ENCODE measurements at places on chromosomes 1 and 21.

DNA sequence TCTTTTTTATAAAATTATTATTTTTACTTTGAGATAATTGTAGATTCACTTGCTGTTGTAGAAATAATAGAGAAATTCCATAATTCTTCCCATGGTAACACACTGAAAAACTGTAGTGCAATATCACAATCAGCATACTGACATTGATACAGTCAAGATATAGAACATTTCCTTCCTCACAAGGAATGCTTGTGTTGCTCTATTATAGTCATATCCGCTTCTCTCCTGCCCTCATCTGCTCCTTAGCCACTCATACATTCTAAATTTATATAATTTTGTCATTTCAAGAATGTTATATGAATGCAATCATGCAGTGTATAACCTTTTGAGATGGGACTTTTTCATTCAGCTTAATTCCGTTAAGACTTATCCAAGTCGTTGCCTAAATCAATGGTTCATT is 320.2 kb downstream of the BARHL2 start:
- DNase-seq, result no peak

- DNase-seq, result no peak
Observed at GRCh38 chr1:21284206-21285054, 5.8 kb downstream of the ECE1 start.

GRCh38 chr1:232101231-232101630 is 474.6 kb downstream of the DISC1 start:
- no peak for DNase-seq

GRCh38 chr1:20212685-20213331 is 26.5 kb upstream of the PLA2G2C start:
- DNase-seq, result no peak

GRCh38 chr1:36565576-36566501 is 83.1 kb upstream of the CSF3R start:
- DNase-seq, result no peak

DNA sequence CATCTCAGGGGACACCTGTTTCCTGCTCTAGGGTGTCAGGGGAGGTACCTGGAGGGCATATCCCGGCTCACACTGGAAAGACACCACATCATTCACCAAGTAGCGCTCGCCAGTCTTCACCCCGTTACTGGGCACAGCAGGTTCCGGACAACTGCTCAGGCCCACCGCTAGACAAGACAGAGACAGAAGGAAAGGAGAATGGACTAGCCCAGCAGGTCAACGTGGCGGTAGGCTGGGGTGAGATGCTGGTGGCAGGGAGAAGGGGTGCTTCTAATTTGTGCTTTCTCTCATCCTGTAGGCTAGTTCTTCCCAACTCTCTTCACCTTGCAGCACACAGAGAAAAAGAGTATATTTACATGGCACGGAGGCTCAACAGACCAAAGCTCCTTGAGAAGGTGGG is 145.0 kb downstream of the ZSCAN20 start:
- DNase-seq, result no peak

DNA sequence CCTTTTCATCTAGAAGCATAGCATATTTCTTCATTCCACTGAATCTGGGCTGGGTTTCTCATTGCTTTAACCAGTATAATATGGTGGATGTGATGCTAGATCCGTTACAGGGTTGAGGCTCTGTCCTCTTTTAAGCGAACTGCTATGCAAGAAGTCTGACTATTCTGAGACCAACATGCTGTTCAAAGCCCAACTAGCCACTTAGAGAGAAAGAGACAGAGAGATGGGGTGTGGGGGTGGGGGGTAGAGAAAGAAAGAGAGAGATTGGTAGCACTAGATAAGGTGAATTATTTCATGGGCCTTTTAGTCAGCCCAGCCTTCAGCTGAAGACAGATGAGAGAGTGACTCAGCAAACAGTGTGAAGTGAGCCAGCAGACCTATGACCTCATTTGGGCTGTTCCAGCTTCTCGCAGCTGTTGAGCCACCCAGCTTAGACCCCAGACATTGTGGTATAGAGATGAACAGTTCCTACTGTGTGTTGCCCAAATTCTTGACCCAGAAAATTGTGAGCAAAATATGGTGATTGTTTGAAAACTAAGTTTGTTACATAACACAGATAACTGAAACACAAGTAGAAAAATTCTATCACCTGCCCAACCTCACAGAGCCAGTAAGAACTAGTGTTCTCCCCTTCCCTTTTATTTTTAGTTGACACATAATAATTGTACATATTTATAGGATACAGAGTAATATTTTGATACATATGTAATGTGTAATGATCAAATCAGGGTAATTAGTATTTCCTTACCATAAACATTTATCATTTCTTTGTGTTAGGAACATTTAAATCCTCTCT is 40.7 kb upstream of the PRKACB start:
- peak; percentile 52 for DNase-seq

DNA sequence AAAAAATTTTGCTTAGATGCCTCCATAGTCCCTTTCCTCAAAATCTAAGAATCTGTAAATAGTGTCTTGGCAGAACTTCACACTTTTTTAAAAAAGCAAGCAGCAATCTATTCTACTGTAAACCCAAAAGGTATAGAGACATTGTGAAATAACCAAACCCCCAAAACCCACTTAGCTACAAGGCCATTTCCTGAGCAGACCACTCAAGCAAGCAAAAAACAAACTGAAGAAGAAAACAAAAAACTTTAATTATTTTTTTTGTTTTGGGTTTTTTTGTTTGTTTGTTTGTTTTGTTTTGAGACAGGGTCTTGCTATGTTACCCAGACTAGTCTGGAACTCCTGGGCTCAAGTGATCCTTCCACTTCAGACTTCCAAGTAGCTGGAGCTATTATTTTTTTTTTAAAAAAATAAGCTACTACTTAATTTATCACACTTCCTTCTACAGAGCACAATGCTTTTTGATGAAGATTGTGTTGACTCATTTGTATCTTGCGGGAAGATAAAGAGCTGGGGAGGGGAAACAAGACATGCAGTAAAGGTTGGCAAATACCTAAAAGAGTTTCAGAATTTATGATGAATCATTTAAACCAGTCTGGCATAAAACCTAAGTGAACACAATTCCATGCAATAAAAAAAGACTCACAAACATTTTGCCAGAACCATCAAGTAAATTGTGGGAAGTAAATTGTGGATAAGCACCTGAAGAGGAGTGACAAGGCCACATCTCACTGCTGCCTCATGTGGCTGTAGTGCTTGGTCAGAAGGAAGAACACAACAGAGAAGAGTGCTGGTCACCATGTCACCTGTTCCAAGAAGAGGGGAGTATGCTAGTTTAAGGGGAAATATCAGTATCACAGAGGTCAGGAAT is 2.7 kb upstream of the PTPN22 start:
- no peak for DNase-seq

GRCh38 chr1:60569189-60569588 is 495.6 kb upstream of the C1orf87 start:
- DNase-seq, result no peak

DNA sequence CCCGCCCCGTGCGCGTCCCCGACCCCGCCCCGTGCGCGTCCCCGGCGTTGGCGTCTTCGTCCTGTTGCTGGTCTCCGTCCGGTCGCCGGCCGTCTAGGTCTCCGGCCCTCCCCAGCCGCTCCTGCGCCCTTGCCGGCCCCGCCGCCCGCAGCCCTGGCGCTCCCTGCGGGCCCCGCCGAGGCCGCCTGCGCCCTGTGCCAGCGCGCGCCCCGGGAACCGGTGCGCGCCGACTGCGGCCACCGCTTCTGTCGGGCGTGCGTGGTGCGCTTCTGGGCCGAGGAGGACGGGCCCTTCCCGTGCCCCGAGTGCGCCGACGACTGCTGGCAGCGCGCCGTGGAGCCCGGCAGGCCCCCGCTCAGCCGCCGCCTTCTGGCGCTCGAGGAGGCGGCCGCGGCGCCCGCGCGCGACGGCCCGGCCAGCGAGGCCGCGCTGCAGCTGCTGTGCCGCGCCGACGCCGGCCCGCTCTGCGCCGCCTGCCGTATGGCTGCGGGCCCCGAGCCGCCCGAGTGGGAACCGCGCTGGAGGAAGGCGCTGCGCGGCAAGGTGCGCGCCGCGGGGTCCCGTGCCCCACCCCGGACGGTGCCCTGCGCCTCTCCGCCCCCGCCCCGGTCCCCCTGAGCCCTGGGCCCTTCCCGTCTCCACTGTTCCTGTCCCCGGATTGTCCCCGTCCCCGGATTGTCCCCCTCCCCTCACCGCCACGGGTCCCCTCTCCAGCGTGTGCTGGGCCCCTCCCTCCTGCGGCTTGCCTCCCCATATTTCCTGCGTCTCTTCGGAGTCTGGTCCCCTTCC is at the start of gene RNF187:
Gene RNF187 (plus strand): TSS at position 47 of the 789 bp plus-strand sequence.
- DNase-seq, result no peak

DNA sequence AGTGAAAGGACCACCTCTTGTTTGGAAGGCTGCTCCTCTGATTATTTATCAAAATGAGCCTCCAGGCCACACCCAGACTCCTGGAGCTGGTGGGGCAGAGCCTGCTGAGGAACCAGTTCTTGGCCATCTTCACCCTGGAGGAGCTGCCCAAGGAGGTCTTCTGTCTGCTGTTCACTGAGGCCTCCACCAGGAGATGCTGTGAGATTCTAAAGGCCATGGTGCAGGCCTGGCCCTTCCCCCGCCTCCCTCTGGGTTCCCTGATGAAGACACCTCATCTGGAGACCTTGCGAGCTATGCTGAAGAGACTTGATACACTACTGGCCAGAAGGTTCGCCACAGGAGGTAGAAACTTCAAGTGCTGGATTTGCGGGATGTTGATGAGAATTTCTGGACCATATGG is 61.7 kb upstream of the GJA8 start:
- no peak for DNase-seq

- no peak for DNase-seq
Observed at GRCh38 chr1:41447995-41448770, 36.3 kb downstream of the EDN2 start.

DNA sequence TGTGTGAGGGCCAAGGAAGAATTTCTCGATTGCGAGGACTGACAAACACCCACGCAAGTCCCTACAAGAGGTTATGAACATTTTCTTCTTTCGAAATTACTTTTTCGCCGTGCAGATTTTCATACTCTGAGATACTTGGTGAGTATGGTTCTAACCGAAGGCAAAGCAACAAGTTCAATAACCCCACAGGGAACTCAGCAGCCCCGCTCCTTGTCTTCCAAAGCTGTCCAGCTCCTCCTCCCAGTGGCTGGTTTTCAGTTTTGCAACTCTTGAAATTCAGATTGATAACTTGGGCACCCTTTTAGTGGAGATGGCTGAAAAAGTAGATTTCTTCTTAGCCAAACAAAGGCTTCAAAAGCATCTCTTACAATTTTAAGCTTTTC is 154.4 kb downstream of the SETD4 start:
- DNase-seq, result no peak

DNA sequence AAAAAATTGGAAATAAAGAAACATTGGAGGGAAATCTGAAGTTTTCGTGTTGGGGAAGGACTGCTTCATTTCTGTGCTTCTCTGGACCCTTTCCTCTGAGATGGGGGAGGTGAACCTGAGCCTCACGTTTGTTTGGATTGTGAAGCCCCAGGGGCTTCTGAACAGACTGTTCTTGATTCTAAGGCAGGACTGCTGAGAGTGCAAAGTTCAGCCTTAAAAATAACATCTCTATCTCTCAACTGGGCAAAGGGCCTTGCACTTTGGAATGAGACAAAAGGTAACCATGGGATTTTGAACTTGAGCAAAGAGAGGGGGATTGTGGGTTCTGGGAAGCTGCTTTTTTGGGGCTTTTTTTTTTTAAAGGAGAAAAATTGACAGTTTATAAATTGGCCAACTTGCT is 45.0 kb downstream of the GPR88 start:
- no peak for DNase-seq

DNA sequence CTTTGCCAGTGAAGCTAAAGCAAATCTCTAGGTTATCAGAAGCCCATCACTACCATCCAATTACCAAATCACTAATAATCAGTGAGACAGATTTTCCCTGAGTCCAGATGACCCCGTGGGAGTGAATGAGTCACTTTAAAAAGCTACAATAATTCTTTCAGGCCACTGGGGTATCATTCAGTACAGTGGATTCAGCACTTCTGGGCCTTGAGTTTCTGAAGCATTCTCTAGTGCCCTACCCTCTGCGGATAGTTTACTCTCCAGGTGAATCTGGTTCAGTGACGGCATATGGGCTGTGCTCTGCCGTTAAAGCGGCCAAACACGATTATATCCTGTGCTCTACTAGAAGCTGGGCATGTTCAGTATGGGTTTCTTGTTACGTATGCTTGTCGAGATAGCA is 26.1 kb downstream of the NR5A2 start:
- DNase-seq, result no peak

DNA sequence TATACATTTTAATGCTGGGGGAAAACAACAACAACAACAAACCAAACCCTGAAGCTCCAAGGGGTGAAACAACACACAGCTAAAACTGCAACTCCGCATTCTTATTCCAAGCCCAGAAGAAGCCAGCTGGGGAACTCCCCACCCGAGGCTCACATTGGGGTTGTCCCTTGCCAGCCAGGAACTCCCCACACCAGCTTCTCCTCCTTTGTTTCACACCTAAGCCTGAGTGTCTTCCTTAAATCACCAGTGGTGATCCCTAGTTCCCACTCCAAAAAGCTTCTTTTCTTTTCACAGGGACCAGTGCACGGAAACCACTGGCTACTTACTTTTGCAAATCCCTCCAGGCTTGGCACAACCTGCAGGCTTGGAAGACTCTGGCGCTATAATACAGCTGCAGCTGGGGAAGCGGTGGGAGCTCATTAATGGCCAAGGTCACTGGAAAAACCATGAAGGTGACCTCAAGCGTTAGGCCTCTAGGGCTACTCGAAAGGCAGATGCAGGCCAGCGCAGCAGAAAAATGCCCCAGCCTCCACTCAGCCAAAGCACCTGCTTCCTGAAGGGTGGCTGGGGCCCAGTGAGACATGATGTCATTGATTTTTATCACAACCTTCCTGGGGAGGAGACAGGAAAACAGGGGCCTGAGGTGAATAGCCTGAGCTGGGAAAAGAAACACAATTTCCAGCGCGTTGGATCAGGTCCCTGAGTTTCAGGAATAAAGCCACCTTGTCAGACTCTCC is 40.1 kb downstream of the TLR5 start:
- DNase-seq, result no peak

- DNase-seq, result peak; percentile 56
Observed at GRCh38 chr1:245751116-245751515, 596.3 kb downstream of the KIF26B start.

GRCh38 chr1:215181518-215181917 is 99.0 kb downstream of the KCNK2 start:
- DNase-seq, result no peak

GRCh38 chr1:218166268-218166945 is 118.7 kb upstream of the RRP15 start:
- no peak for DNase-seq

GRCh38 chr21:39094847-39095579 is 88.2 kb downstream of the PSMG1 start:
- no peak for DNase-seq

DNA sequence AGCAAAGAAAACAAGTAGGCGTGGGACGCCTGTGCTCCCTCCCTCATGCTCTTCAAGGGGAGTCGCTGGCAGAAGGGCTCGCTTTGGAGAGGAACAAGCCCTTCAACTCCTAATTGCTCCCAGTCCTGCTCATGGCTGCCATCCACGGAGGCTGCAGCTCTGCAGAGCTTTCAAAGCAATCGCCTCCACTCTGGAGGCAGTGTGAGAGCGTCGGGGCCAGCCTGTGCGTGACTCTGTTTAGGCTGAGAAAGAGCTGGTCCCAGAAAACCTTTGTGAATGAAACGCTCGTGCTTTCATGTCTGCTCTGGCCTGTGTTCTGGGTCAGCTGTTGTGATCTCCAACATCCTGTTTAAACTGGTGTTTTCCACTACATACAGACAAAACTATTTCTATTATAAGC is 23.9 kb upstream of the RUNX1 start:
- no peak for DNase-seq

All from BJ (cell line).